ENCODE measurements at places on chromosomes 13 and 19.

DNA sequence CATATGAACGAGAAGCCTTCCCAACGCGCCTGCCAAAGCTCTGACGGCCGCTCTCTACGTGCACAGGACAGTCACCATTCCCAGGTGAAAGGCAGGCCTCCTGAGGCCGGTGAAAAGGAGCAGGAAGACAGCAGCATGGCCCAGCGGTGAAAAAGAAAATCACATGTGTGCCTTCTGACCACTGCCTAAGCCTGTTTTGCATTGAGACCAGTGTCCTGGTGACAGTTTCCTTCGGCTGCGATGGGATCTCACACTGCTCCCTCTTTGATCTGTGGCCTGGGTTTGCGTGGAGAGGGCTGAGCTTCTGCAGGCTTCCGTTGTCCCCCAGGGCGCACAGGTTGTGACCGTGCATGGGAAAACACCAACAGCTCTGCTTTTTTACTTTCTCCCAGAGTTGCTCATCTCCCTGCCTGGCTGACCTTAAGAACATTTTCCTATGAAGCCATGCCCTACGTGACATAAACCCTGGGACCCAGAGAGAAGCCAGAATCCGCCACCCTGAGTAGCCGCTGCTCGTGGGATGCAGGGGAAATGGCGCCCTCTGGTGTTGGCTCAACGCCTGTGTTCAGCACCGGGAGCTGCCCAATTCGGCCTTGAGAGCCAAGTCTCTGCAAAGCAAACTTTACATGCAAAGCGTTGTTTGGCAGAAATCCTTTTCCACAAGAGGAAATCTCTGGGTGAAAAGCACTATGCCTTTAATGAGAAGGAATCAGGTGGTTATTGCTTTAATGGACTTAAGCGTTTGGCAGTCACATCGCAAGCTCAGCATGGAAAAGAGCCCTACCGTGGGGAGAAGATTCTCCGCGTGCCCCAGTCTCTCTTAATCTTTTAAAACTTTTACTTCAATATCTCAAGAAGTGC lies 112.2 kb upstream of the GPR12 start:
- DNase-seq: peak; percentile 8

- peak; percentile 40 for DNase-seq
These were observed 412.6 kb downstream of the KCTD12 start for GRCh38 chr13:76473552-76474134.

- DNase-seq: no peak
These were observed at the start of gene CTXN1 for GRCh38 chr19:7926021-7926726. CTXN1 (minus strand) TSS chr19:7926135; CDS start chr19:7925538, 597 bp downstream.

DNA sequence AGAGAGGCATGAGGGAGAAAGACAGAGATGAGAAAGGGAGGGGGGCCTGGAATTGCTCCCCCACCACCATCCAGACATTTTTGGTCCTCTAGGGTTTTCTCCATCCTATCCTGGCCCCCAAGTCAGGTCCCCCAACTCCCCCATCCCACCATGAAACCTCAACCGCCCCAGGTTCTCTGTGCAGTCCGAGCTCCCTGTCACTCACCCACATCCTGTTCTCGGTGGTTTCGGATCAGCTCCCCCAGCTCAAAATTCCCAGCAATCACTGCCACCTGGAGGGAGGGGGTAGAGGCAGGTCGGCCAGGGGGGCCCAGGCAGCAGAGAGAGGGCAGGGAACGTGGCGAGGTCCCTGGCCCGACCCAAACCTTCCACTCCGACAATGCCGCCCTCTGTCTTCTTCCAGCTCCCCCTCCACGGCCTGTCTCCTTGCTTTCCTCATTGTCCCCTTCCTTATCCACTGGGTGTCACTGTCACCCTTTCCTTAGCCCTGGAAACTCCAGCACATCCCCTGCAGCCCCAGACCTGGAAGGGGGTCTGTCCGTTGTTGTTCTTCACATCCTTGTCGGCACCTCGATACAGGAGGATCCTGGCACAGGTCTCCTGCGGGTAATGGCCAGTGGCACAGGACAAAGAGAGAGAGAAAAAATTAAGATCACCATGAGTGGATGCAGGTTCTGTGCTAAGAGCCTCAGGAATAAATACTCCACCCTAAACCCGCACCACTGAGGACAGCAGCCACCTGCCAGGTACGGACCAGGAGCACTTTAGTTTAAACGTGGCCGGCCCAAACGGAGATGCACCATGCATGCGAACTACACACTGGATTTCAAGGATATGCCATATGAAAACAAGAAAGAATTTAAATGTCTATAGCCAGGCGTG lies 15.4 kb downstream of the SHANK1 start:
- no peak for DNase-seq

GRCh38 chr19:5128936-5129389 lies 160.1 kb downstream of the KDM4B start:
- DNase-seq: no peak

GRCh38 chr13:110254751-110255553 lies 52.0 kb downstream of the COL4A1 start:
- no peak for DNase-seq

DNA sequence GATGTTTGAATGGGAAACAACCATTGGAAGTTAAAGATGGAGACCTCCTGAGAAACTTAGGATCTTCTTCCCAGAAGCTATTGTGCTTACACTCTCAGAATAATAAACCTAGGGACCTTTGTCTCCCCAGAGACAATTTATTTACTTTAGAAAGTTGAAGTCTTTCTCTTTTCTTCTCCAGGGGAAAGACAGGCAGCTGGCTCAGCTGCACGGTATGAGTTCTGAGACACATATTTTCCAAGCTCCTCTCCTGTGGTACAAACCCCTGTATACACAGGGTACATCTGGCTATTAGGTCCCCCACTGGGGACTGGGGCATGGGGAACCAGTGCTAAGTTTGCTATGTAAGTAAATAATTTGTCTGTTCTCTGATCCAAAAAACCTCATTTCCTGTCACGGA lies 67.5 kb upstream of the POSTN start:
- DNase-seq: no peak

- DNase-seq: no peak
These were observed 521.5 kb upstream of the SPRY2 start for GRCh38 chr13:80862456-80862855.

DNA sequence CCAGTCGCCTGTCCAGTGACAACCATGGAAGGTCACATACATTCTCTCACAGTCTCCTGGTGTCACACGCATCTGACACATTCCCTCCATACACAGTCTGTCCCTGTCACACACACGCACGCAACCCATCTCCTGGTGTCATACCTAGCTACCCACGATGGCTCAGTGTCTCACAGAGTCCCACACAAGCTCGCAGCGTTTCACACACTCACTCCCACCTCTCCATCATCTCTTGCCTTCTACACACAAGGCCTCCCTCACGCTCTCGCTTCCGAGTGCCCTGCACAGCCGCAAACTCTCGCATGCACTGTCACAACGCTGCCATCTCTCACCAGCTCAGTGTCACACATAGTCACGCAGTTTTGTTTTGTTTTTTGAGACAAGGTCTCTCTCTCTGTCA lies 1.2 kb upstream of the GNG8 start:
- no peak for DNase-seq

DNA sequence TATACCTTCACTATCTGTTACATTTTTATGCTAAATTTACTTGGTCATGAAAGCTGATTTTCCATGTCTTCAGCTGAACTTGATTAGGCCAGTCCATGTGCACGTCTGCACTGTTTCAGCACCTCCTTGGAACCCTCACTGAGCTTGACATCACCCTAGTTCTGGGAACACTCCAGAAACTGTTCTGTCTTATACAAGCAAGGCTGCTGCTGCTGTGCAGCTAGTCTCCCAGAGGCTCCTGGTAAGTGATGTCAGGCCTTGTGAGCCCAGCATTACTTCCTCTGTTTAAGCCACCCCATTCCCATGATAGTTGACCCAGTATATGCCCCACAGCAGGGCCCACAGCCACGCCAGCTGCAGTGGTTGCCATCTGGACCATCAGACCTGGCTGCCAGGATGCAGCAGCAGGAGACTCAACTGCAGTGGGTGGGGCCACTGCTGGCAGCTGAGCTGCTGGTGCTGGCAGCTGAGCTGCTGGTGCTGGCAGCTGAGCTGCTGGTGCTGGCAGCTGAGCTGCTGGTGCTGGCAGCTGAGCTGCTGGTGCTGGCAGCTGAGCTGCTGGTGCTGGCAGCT lies 90.5 kb upstream of the AKAP11 start:
- no peak for DNase-seq

DNA sequence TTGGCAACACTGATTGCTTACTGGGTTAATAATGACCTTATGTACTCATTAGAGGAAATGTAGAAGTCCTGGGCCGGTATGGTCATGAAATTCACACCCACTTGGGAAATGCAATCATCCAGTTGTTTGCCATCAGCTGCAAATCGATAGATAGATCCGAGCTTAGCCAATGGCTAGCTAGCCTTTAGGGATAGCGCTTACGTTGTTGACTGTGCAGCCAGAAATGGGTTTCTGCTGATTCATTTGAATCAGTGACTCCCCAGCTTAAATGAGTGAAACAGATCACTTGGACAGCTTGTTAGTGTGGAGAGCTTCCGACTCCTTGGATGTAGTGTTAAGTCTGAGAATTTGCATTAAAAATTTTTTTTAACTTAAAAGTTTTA lies 11.8 kb downstream of the IL17D start:
- DNase-seq: no peak

GRCh38 chr13:114339857-114340534 lies 25.7 kb downstream of the CHAMP1 start:
- no peak for DNase-seq

- no peak for DNase-seq
These were observed 143.2 kb upstream of the ZNF507 start for GRCh38 chr19:32202244-32202643.

All from stimulated activated CD8-positive, alpha-beta memory T cell treated with anti-CD3 and anti-CD28 coated beads, Interleukin-7, amount 100 ng/mL, for 24 hours (primary cell).